ENCODE measurements at places on chromosomes 6 and 20. TPM values are rescaled to one million over a fixed set of nuclear protein-coding genes. Genes with fewer than 3 reads are reported as not detected.

The SIRPB2 gene
- not detected for total RNA-seq

The PRL gene
- not detected for total RNA-seq

The RIPOR2 gene
- total RNA-seq: 0.46 TPM

The CDC40 gene
- 7.9 TPM for total RNA-seq

The FOXQ1 gene
- total RNA-seq: 5.2 TPM

The CYP21A2 gene
- total RNA-seq: not detected

The CENPW gene
- 42.8 TPM for total RNA-seq

The TRMT6 gene
- 61.8 TPM for total RNA-seq
